ENCODE measurements at places on chromosomes 11 and 22.

- no peak for DNase-seq
Measured at GRCh38 chr11:35856756-35857155, 87.1 kb upstream of the LDLRAD3 start.

DNA sequence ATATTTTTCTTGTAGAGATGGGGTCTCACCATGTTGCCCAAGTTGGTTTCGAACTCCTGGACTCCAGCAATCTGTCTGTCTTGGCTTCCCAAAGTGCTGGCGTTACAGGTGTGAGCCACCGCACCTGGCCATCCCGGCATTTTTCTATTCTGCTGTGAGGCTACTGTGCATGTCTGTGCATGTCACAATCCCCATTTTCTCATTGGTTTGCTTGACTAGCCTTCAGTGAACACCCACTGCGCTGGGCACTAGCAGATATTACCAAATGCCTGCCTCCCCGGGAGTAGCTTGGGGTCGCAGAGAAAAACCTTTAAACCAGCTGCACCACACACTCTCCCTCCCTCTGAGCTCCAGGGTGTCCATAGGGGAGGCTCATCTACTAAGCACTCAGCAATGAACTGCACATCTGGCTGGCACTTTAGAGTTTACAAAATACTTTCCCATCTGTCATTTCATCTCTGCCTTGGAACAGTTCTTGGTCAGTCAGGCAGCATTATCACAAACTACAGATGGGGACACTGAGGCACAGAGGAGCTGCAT is 4.9 kb downstream of the CSNK1E start:
- DNase-seq, result no peak

- DNase-seq, result no peak
Measured at GRCh38 chr22:48819232-48819631, 1008.4 kb downstream of the BRD1 start.

- peak; percentile 66 for DNase-seq
Measured at GRCh38 chr22:29994943-29995342, 85.3 kb upstream of the HORMAD2 start.

GRCh38 chr22:41534219-41534618 is 10.1 kb downstream of the POLR3H start:
- DNase-seq, result no peak
